ENCODE measurements at places on chromosomes 5 and 9.

DNA sequence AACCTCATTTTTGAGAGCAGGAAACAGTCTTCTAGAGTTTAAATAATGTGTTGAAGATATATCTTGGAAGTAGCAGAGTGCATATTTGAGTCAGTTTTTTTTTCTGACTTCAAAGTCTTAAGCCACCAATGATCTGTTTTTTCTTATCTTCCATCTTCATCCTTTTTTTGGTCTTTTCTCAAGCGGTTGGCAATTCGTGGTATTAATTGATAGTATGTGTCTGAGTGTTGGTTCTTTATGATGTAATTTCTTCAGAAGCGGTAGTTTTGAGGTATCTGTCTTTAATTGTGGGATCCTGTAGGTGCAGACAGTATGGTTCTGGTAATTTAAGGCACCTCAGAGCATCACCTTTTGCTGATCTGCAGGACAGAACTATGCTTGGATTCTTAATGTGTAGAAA is 3.9 kb downstream of the CSNK1G3 start:
- DNase-seq, result no peak

DNA sequence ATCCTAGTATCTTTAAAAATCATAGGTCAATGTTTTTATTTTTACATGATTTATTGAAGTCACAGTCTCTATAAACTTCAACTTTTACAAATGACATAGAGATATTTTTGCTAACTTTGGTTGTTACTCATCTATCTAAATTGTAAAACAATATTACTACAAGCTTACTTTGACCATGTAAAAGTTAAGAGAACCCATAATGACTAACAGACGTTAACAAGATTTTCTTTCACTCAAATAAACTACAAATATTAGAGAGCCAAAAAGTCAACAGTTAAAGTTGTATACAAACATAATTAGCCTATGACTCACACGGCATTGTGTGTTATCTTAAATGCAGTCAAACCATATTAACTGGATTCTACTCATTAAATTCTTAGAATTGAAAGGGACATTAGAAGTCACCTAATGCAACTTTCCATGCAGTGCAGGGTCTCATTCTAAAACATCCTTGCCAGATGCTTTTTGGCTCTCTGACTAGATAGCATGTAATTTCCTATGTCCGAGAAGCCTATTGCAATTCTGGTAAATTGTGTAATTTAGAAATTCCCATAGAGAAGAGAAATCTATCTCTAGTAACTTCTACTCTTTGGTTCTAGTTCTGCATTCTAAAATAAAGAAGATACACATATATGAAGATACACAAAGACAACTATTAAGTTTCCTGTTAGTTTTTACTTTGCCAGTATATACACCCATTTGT is 42.2 kb upstream of the UGT3A2 start:
- DNase-seq, result no peak

DNA sequence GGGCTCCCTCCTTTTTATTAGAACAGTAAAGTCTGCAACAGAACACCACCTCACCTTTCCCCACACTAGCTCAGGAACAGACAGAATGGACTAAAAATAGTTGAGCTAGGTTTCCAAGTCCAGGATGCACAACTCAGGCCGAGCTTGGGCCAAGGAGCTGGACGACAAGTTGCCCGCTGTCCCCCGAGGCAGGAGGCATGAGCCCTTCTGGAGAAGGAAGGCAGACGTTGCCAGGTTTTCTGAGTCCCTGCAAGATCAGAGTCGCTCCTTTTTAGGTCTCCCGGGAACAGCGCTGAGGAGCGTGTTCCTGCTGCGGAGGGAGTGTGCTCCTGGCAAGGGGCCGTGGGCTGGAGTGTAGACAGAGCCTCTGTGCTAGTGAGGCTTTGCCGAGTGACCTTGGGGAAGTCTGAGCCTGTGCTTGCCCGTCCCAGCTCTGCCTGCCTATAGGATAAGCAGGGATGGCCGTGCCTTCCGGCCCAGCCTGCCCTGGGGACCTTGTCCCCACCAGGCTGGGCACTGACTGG is 121.6 kb downstream of the WNK2 start:
- no peak for DNase-seq

- DNase-seq, result no peak
Measured at GRCh38 chr5:73897893-73898292, 271.9 kb downstream of the ARHGEF28 start.

- DNase-seq, result no peak
Measured at GRCh38 chr5:143562935-143563334, 159.4 kb upstream of the NR3C1 start.

- no peak for DNase-seq
Measured at GRCh38 chr5:134576386-134577021, 51.0 kb downstream of the JADE2 start.
